ENCODE measurements at places on chromosomes 12 and 14.

GRCh38 chr12:56188131-56188777, 1.0 kb downstream of the SMARCC2 start:
- no peak for DNase-seq

GRCh38 chr14:69428289-69428998, 30.0 kb downstream of the SLC39A9 start:
- DNase-seq, result no peak

- DNase-seq, result no peak
Measured at GRCh38 chr12:47820631-47821345, 1.1 kb upstream of the HDAC7 start.

DNA sequence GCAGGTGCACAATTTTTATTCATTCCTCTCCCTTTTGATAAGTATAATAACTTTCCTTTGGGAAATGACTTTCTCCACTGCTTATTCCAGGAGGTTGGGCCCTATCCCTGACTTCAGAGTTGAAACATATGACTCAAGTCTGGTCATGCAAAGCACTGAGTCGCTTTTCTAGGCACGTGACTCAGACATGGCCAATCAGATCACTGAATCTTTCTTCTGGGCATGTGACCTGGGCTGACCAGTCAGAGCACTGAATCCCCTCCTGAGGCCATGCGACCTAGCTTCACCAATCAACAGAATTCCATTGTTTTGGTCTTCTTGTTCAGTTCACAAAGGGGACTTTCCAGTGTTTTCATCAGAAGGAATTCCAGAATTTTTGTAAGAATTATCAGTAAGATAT, 377.1 kb upstream of the KITLG start:
- DNase-seq, result no peak

DNA sequence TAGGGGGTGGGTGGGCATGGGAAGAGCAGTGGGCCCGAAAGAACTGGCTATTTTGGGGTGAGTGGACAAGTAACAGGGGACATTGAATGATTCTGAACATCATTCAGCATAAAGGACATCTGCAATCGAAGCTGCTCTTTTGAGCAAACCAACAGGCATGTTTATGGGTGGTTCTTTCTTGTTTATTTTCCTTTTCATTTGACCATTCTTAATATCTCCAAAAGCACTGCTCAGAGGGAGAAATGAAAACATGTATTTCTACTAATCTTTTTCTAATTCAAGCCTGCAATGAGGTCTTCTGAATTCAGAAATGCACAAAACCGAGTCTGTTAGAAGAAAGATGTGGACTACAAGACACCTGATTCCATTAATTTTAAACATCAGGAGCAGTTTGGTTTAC, 54.0 kb downstream of the NUAK1 start:
- DNase-seq, result no peak

DNA sequence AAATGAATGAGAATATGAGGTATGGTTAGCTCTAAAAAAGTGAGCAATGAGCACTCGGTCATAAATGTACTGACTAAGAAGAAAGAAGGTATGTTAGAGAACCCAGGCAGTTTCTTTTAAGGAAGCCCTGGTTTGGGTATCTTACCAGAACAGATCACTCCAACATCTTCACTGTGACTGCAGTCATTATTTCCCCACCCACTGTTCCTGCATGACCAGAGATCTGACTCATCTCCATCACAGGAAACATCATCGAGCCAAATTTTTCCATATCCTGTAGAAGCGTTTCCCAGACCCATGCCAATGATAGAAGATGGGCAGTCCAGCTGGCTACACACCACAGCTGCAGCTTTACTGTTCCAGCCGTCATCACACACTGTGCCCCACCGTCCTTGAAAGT, 48.0 kb downstream of the CD163L1 start:
- no peak for DNase-seq

GRCh38 chr12:13371797-13372196, 175.3 kb downstream of the EMP1 start:
- DNase-seq, result no peak

DNA sequence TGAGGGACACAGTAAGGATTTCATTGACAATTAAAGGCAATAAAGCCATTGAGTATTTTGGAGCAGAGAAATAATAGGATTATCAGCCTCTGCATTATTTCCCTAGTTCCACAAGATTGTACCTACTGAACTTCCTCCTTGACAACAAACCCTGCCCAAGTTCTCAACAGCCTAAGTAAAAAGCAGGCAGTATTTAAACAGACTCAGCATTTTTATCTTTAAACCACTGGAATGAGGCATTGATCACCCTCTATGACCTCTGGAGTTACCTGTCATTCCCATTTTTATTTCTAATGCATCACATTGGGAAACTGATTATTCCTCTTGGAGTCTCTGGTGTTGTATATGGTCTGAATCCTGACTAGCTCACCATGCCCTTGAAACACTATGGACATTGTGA, 570.6 kb upstream of the STXBP6 start:
- no peak for DNase-seq

GRCh38 chr12:47862167-47862750, 42.5 kb downstream of the VDR start:
- DNase-seq, result no peak

- DNase-seq, result peak; percentile 40
Measured at GRCh38 chr14:103518422-103519042, 4.1 kb downstream of the CKB start.

GRCh38 chr14:99035712-99036610, 236.0 kb downstream of the BCL11B start:
- no peak for DNase-seq

- DNase-seq, result no peak
Measured at GRCh38 chr12:49518914-49519573, 19.8 kb upstream of the KCNH3 start.

- no peak for DNase-seq
Measured at GRCh38 chr12:46983959-46984841, 95.2 kb upstream of the PCED1B start.

- no peak for DNase-seq
Measured at GRCh38 chr14:59918824-59919569, 947 bp upstream of the LRRC9 start.

GRCh38 chr14:90726656-90727055, 89.6 kb downstream of the TTC7B start:
- no peak for DNase-seq

DNA sequence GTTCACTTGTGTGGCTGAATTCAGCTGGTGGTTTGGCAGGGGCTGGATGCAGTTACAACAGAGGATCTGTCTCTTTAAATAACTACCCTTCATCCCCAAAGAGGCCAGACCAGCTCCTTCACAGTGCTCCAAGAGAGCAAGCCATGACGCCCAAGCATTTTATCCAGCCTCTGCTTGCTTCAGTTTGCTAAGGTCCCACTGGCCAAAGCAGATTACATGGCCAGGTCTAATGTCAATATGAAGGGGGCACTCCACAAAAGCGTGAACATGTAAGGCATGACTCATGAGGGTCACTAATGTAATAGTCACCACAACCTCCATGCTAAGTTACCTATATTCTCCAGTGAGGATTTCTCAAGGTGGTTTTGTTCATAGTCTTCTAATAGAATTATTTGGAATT, 62.9 kb downstream of the MARK3 start:
- no peak for DNase-seq

DNA sequence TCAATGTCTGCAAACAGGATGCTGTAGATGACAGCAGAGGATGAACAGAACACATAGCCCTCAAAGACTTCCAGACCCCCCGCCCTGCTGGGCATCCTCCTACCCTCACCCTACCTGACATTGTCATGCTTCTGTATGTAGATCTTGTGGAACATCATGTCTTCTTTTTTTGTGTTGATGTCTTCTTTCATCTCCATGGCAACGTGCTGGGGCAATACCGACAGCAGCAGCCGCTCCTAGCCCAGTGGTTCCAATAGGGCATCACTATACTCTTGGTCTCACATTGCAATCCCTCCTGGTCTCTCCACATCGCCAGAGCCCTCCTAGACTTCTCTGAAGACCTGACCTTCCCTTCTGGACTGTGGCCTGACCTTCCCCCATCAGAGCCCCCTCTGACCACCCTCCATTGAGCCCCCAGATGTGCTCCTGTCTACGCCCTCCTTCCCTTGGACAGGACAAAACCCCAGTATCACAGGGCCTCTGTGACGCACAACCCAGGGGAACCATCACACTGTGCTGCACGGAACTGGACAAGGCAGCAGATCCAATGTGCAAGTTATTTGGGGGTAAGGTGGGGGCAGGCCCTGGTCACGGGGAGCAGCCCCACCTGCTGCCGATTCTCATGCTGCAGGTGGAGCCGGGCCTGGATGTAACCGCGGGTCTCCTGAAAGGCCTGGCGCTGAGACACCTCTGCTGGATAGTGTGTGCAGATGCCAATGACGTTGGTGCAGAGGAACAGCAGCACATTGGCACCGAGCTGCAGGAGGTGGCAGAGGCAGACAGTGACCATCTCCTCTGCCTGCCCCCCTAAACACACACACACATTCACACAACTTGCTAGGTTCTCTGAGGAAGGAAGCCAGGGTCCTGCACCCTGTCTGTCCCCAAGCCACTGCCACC, 11.1 kb downstream of the ADCY6 start:
- no peak for DNase-seq

DNA sequence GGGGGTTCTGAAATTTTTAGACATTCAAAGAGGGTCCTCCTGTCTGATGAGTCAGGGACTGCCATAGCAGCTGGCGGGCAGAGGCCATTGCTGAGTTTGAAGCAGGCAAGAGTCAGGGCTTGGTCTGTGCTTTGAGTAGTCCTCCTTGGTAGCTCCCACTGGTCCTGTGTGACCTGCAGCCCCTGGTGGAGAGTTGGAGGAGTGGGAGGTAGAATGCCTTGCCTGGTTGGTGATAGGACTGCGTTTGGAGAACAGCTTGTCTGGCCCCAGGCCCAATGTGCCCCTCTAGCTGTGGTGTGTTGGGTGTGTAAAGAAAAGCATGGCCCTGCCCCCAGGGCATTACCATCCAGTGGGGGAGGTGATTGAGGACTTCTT, 116.7 kb downstream of the BEGAIN start:
- no peak for DNase-seq

DNA sequence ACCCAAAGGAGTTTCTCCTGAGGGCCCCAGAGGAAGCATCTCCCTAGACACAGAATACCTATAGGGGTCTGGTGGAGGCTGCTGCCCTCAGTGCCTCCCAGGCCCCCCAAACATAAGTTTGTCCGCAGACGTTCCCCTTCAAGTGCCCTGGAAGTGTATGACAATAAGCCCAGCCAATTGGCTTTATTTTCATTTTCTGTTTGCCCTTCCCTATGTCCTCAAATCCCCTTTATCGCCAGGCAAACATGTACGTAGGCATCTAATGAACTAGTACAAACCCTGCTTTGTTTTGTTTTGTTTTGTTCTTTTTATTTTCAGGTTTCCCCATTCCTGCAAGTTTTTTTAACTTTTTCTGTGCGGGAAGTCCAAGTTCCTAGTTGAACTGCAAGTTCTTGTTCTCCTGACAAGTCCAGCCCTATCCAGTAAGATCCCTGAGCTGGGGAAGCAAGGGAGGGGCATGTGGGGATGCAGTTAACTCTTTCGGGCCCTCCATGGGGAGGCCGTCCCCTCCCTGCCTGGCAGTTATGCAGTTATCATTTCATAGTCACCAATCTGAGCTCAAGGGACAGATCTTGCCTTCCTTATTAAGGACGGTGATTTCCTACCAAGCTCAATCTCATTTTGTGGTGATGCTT, 141.9 kb downstream of the KCNA5 start:
- no peak for DNase-seq

DNA sequence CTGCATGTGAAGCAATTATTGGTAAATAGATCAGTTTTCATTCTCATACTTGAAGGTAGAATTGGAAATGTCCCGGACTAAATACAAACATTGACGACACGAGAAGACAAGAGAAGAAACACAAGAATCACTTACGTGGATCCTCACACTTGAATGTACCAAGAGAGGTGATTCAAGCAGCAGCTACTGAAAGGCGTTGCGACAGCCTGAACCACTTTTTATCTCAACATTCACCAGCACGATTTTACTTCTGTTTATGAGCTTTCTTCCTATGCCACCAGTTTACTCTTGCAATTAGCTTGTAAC, 3.6 kb upstream of the FZD10 start:
- DNase-seq, result no peak

- DNase-seq, result no peak
Measured at GRCh38 chr12:66539431-66539830, 139.4 kb downstream of the GRIP1 start.

DNA sequence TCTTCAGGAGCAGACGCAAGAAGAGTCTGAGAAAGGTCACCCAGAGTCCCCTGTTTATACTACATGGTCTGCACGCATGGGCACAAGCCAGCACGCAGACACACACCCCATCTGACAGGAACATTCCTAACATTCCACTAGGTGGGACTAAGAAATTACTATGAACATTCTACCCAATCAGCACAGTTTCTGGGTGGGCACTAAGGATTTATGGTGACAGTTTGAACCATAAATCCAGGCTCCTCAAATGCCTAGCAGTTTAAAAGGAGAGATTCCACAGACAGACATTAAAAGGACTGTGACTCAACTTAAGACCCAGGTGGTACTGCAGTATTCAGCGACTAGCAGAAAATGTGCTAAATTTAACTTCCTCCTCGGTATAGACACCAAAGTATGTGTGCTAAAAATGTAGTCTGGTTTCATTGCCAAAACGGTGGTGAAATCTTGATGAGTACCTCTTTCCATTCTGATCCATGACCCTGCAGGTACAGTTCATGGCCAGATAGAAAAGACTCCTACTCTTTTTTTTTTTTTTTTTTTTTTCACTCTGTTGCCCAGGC, 16.2 kb downstream of the ABHD4 start:
- no peak for DNase-seq

GRCh38 chr12:49212572-49212971, 23.7 kb upstream of the TUBA1A start:
- no peak for DNase-seq

- no peak for DNase-seq
Measured at GRCh38 chr12:41254004-41254914, 66.1 kb downstream of the PDZRN4 start.

DNA sequence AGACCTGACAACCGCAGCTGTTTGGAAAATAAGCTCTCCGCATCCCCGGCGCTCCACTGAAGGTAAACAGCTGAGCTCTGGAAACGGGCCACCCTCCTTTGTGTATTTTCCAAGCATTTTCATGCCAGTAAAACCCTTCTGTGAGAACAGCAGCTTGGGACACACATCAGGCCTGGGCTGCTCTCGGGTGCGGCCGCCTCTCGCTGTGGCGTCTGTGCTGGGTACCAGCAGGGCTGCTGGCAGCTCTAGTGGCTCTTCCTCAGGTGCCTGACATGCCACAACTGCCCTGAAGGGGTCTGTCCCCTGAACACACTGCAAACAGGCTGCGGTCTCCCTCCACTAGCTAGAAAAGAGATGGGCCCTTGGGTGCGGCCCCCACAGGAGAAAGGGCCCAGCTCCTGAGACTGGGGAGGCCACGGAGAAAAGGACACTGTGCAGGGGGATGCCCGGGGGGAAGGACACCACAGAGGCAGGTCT, 96.3 kb downstream of the ITPK1 start:
- no peak for DNase-seq

DNA sequence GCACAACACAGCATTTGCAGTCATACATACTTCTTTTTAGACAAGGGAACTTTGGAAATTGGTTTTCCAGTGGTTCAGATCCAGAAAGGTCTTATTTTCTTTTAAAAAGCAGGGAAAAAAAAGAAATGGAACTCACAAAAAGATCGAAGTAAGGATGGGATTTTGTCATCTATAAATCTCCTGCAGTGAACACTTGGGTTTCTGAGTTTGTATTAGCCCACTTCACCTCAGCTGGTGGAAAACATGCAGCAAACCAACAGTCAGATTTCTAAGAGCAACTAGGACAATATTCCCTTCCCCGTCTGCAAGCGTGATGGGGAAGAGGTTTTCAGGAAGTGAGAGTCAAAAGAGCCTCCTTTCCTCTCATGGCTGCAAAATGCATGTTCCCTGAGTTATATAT, 4.6 kb downstream of the MYF5 start:
- DNase-seq, result no peak
